H4 (cell line): ENCODE measurements at places on chromosomes 3 and 15. TPM values are rescaled to one million over a fixed set of nuclear protein-coding genes. Genes with fewer than 3 reads are reported as not detected.

GRCh38 chr15:62606376-62607113 is 436.0 kb upstream of the TPM1 start:
- DNase-seq, result peak; percentile 89

DNA sequence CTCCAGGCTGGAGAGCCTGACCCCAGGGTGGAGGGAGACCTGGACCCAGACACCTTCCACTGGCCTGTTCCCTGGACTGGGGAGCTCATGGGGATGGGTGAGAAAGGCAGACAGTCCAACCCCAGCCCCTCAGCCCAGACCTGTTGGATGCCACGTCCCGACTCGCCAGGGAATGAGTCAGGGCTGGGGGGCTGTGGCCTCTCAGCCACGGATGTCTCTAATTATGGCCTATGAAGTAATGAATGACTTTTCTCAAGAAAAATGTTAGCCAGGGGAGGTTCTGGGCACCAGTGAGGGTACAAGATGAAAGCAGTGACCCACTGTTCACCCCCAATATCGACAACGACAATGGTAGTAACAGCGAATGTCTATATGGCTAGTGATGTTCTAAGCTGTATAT is 107.0 kb upstream of the RPL32 start:
- DNase-seq, result no peak

- no peak for DNase-seq
Measured at GRCh38 chr15:88745065-88745464, 58.2 kb upstream of the ACAN start.

GRCh38 chr3:8200996-8201395 is 300.6 kb upstream of the LMCD1 start:
- no peak for DNase-seq

DNA sequence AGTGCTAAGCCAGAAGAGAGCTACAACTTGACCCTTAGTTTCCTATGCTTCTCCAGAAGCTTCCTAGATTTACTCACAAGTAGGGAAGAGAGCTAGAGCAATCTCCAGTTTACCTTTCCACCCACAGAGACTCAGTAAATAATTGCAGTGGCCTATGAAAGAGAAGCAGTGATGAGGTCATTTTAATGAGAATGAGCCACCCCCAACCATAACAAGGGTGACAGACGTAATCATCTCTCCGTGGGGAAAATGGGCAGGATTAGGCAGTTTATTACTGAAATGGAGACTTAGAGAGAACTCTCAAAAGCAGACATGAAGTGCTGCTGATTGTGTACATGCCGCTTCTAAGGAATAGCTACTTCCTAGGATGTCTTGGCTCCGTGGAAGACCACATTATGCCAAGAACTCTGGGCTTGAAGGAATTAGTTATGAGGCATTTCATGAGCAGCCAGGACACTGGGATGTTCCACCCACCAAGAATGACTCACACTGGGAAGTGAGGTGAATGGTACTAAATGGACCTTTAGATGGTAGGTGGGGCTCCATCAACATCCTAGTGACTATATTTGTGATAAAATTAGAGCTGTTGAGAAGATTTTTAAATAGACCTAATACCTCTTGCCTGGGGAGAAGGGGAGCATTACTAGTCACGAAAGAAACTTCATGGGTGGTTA is 160.9 kb downstream of the EDEM1 start:
- DNase-seq, result no peak

GRCh38 chr3:51508255-51508654 is 8.4 kb upstream of the DCAF1 start:
- DNase-seq, result no peak

GRCh38 chr3:189947068-189947467 is 173.6 kb downstream of the P3H2 start:
- DNase-seq, result no peak

GRCh38 chr15:71505962-71506361 is 304.4 kb upstream of the NR2E3 start:
- DNase-seq, result no peak

SLC28A1 gene
- total RNA-seq, result 0.08 TPM in 1 of 2 replicates, not detected in the other

GRCh38 chr15:34461730-34462129 is 24.1 kb upstream of the GOLGA8A start:
- no peak for DNase-seq

GRCh38 chr15:62279041-62279440 is 114.0 kb upstream of the C2CD4B start:
- no peak for DNase-seq

DNA sequence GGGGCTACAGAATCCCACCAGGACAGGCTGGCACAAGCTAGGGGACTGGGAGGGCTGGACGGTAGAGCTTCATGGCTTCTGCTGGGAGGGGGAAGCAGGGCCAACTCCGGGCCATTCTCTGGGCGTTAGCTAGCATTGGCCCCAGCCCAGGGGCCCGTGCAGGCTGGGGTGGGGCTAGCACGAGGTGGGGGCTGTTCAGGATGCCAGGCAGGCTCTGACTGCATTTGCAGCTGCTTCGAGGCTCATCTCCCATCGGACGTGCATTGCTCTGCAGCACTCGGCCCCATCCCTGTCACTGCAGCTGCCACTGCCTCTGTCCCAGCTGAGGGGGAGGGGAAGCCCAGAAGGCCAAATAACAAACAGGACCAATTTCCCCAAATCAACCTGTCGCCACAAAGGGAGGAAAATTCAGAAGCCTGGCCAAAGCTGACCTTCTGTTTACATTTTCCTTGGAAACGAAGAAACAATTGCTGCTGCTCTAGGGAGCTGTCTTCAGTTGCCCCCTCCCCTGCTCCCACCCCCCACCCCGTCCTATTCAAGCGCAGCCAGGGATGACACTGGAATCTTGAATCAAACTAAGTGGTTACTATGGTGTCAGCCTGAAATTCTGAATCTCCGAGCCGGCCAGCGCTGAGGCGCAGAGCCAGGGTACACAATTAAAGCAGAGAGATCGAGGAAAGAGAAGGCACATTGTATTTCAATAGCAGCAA is 138.8 kb upstream of the PRR20G start:
- DNase-seq, result no peak

- no peak for DNase-seq
Measured at GRCh38 chr3:140395134-140396075, 282.5 kb upstream of the TRIM42 start.

- no peak for DNase-seq
Measured at GRCh38 chr15:69098771-69099170, 61.7 kb upstream of the GLCE start.

DNA sequence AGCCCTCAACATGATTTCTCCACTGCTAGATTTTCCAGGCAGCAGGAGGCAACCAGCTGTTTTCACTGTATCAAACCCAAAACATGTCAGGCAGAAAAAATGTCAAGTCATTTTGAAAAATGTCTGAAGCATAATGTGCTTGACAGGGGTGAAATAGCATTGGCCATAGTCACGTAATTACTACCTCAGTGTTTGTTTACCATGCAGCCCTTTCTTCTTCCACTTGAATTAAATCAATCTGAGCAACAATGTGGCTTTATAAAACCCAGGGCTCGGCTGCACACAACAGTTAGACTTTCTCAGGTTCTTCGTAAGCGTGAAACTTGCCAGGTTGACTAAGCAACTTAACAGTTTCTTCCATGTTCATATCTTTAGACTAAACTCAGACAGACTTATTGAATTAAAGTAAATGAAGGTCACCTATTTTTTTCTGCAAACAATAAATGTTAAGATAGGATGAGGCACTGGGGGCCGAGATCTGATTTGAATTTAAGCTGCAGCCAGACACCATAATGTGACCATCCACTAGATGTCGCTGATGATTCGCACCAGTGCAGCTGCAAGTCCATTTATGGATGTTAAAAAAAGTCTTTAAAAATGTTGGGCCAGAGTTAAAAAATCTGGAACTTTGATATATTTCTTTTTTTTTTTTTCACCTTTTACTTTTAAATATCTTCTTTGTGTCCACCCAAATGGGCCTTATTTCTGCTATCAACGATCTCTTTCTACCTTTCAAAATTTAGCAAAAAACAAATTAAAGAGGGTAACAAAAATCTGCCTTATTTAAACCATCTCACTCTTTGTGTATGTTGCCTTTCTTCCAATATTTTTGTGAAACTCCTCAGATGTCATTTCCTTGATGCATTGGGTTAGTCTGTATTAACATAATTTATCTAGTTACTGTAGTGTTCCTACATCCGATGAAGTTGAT is 305.9 kb downstream of the CACNA2D3 start:
- peak; percentile 77 for DNase-seq

DOCK3 gene
- total RNA-seq, result 0.02 and 0.12 TPM in 2 replicates
